NCI-H1930 (cell line): ENCODE measurements at places on chromosomes 4 and X.
A peak's percentile ranks its signal among the peaks of the same experiment; 100 is the strongest.

DNA sequence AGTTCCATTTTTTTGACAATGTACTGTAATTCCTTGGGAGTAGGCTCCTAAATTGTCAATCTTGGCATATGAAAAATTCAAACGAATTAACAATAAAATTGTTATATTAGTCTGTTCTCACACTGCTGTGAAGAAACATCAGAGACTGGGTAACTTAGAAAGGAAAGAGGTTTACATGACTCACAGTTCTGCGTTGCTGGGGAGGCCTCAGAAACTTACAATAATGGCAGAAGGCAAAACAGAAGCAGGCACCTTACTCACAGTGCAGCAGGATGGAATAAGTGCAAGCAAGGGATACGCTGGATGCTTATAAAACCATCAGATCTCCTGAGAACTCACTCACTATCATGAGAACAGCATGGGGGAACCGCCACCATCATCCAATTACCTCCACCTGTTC is 246.4 kb upstream of the TRAM1L1 start:
- DNase-seq: no peak

DNA sequence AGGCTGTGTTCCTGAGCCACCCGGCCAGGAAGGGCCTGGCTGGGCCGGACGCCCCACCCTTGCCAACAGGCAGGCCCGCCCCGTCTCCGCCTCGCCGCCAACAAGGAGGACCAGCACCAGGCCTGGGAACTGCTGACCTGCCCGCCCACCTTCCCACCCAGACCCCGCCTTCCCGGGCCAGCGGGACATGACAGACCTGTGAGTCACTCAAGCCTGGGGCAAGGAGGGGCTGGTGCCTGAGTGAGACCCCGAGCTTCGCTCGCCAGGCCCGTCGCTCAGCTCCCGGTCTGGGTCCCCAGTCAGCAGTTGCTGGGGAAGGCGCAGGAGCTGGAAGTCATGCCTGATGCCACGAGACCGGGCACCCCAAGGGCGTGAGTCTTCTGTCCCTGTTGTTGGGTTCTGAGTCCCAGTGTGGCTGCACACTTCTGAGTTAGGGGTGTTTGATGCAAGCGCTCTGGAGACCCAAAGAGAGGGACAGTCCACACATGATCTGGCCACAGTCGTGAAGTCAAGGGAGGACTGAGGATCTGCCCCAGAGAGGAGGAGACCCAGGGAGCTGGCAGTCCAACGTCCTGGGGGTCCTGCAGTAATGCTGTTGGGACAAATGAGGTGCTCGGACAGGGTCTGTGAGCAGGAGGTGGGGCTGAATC is at the start of gene DNASE1L1:
Gene DNASE1L1 (minus strand): TSS at position 33 of the 650 bp plus-strand sequence. CDS start 3,686 bp downstream, outside the sequence.
- DNase-seq: no peak

DNA sequence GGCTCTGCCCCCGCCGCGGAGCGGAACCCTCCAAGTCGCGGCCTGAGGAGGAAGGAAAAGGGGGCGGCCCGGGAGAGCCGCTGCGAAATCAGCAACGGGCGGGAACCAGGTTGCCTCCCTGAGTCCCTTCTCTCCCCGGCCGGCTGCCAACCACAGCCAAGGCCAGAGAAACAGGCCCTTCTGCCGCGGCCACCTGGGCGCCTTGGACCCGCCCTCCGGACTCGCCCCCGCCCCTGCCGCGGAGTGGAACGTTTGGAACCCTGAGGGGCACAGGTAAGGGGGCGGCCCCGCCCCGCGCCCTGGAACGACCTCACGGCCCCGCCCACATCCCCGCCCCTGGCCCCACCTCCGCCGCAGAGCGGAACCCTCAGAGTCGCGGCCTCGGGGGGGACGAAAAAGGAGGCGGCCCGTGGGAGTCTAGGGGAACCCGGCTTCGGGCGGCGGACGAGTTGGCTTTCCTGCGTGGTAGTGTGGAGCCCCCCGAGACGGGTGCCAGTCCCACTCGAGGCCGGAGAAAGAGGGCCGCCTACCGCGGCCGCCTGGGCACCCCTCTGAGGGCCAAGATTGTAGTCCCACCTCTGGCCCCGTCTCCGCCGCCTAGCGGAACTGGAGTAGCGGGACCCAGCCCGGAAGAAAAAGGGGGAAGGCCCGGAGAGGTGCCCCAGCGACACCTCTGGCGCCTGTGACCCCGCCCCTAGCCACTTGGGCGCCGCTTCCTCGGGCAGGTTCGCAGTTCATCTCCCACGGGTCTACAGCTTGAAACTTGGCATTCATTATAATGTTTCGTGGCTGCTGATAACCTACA is 669 bp upstream of the PHKA2 start:
- peak; percentile 65 for DNase-seq

- no peak for DNase-seq
Observed at GRCh38 chrX:64169988-64170387, 35.5 kb downstream of the AMER1 start.

DNA sequence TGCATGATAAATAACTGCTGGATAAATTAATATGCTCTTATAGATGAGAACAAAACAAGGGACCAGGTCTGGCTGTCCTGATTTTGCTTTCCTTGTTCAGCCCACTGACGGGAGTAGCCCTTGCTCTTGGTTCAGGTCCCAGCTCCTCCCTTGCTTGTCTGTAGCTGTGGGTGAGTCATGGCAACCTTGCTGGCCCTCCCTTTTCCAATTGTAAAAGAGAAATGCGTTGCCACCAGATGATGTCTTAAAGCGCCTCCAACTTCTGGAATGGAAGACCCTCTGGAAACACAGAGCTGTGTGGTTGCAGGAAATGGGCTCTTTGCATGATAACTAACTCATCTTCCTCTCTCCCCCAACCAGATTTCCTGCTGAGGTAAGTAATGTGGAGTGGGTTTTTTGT is 171.4 kb downstream of the AASDH start:
- DNase-seq: no peak

DNA sequence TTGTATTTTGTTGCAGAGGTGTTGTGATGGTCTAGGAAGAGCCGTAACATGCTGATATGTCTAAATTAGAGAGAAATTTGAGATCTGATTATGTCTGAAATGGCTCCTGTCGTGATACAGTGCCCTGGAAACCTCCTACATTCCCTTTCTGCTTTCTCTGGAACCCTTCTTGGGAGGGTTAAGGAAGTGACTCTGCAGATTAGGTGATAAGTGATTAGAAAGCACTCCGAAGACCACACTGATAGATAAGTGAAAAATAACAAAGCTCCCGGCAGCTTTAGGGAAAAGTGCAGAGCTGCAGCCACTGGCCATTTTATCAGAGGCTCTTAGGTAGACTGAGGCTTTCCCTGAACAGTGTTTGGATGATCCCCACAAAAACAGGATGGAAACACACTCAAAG is 110.6 kb downstream of the MGST2 start:
- DNase-seq: no peak

- DNase-seq: no peak
Observed at GRCh38 chrX:127879585-127879984, 172.6 kb downstream of the ACTRT1 start.

DNA sequence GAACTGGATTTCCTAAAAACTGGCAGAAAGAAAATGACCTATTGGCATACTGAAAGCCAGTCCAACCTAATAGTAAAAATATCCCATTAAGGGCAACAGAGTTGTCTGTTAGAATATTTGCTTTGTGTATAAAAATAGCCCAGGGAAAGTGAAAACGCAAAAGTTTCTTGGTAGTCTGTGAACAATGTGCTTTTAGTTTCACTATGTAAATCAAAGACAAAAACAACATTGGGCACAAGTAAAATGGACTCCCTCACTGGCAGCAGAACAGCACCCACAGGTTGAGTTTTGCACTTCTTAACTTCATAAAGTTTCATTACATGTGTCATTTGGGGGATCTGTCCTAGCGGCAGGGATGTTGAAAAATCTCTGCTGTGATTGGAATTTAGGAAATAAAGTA is 4.3 kb upstream of the FGG start:
- no peak for DNase-seq

DNA sequence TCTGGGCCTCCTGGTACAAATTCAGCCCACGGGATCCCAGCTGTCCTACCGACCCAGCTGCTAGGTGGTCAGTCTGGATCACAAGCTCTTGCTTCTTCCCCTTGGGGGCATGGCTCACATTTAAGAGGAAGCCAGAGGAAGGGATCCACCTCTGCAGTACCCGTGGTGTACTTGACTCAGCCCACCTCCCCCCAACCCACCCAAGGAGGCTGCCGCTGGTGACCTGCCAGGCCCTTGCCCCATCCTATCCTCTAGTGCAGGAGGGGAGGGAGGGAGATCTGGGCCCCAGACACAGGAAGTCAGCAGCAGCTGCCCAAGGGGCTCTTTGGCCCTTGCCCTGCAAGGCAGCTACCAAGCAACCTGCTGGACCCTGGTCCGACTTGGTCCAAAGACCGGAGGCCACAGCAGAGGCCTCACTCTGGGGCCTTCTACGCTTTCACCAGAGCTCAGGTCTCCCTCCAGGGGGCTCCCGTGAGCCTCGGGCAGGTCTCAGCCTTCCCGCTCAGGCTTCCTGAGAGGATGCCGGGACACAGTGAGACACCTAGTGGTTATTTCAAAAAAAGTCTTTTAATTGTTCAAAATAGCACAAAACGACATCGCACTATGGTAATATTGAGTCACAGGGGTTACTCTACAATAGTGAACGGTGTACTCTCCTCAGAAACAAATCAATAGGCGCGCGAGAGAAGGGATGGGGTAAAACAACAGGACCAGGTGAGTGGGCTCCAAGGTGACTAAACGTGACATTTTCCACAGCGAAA is 2.7 kb upstream of the RENBP start:
- peak; percentile 14 for DNase-seq

DNA sequence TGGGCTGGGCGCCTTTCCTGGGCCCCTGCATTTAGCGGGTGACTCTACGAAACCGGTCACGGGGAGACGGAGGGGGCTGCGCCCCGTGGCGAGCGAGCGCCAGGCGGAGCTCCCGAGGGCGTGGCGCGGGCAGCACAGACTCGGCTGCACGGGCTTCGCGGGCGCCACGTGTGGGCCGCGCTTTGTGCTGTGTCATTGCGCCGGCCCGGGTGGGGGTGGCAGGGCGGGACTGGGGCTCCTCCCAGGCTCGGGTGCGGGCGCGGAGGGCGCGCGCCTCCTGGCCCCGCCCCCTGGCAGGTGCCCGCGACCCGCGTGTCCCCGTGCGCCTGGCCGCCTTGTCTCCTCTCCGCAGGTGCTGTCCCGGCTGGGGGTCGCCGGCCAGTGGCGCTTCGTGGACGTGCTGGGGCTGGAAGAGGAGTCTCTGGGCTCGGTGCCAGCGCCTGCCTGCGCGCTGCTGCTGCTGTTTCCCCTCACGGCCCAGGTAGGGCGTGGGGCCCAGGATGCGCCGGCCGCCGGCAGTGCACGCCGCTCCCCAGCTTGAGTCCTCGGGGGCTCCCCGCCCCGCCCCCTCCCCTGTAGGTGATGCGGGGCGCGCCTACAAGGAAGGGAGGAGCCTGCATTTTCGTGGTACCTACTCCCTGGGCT is 651 bp downstream of the UCHL1 start:
- peak; percentile 53 for DNase-seq

- DNase-seq: no peak
Observed at GRCh38 chrX:16185725-16186136, 18.4 kb downstream of the MAGEB17 start.

DNA sequence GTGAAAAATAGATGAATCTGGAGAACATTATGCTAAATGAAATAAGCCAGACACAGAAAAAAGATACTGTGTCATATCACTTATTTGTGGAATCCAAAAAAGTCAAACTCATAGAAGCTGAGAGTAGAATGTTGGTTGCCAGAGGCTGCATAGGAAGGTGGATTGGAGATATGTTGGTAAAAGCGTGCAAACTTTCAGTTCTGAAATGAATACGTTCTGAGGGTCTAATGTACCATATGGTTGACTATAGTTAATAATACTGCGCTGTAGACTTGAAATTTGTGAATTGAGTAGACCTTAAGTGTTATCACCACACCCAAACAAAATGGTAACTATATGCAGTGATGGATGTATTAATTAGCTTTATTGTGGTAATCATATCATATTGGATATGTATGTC is 45.0 kb upstream of the UPRT start:
- no peak for DNase-seq

DNA sequence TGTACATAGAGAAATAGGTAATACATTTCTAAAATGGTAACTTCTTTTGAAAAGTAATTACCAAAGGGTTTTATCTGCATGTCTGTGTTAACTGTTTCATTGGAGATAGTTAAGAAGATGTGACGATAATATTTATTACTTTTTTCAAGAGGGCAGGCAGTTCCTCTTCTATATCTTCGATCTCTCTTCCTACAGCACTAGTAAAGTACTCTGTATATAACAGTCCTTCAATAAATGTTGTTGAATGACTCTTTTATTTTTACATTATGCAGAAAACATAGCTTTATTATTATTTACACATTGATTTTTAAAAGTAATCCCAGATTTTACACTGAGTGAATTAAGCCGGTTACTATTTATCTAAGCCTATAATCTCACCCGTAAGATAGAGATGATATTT is 51.8 kb downstream of the TMPRSS11E start:
- no peak for DNase-seq

DNA sequence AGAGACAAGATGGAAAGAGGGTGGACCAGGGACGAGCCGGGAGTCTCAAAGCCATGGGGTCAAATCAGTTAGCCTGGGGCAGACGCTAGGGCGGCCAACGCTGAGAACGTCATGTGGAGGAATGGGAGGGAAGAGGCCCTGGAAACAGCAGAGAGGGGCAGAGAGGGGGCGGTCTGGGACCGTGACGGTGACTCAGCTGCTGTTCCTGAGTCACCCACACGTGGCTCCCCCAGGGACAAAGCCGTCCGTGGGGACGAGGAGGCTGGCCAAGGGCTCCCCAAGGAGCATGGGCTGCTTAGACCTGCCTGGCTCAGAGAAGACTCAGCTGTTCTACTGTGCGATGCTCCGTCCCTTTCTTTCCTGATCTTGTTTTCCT is 108.4 kb upstream of the LRPAP1 start:
- DNase-seq: no peak
